SJCRH30 (cell line): ENCODE measurements at places on chromosomes 2 and 18.

DNA sequence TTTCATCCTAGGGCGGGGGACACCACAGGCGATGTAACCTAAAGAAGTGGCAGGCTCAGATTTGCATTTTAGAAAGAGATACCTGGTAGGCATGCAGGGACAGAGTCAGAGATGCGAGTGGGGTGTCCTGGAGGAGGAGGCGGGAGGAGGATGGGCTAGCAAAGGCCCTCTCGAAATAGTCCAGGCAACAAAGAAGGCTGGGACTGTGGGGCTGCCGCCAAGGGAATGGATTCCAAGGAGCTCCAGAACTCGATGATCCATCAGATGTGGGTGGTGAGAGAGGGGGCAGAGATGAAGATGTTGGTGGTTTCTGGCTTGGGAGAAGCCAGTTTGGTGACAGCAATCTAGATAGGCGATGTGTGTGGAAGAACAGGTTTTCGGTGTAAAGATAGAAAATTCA, 12.5 kb upstream of the INPP5D start:
- DNase-seq: no peak

GRCh38 chr2:31246184-31246852, 12.4 kb downstream of the EHD3 start:
- DNase-seq: no peak

DNA sequence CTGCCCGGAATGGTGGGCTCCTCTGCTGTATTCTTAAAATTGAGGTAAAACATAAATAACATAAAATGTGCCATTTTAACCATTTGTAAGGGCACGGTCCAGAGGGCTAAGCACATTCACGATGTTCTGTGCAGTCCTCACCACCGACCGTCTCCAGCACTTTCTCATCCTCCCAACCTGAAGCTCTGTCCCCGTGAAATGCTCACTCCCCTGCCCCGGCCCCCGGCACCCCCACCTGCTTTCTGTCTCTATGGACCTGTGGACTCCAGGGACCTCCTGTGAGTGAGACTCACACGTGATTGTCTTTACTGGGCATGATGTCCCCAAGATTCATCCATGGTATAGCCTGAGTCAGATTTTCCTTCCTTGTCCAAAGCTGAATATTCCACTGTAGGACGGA, 38.7 kb upstream of the CTDP1 start:
- DNase-seq: no peak

- DNase-seq: no peak
Measured at GRCh38 chr2:123566291-123566946, 458.7 kb upstream of the CNTNAP5 start.

DNA sequence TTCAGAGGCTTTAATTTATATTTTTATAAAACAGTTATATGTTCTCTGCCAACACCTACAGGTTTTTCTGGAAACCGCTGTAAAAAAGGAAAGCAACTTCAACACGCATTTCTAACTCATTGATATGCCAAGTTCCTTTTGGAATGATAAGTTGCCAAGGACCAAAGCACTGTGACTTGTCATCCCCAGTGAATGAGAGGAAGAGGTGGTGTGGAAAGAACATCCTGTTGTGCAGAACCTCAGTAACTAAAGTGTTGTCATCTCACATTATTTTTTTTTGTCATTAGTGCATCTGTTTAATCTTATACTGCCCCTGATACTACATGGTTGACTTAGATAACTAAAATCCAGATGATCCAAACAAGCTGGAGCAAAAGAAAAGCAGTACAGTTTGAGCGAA, 96.0 kb upstream of the NEUROD1 start:
- no peak for DNase-seq

- no peak for DNase-seq
Measured at GRCh38 chr2:215750763-215751162, 262.6 kb downstream of the MREG start.

- DNase-seq: peak; percentile 68
Measured at GRCh38 chr2:158204741-158205165, 103.1 kb downstream of the UPP2 start.

GRCh38 chr2:60560734-60561644, 7.5 kb upstream of the BCL11A start:
- DNase-seq: peak; percentile 70
